ENCODE measurements at places on chromosomes 16 and 17.

DNA sequence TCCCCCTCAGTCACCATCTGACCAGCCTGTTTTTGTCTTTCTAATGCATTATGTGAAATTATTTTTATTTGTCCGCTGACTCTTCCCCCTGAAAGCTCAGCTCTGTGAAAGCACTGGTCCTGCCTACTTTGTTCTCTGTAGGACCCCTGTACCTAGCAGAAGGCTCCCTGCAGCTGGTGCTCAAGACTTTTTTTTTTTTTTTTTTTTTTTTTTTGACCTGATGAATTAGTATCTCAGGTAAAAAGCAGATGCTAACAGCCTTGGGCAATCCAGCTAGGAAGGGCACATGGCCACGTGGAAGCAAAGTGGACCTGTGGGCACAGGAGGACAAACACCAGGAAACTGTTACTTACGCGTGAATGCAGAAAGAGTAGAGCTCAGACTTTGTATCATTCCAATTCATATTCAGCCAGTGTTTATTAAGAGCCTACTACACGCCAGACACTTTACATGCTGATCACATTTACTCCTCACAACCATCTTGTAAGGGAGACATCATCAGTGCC is 629 bp upstream of the UNC119 start:
- no peak for DNase-seq

- DNase-seq, result no peak
These were observed 5.8 kb upstream of the MED13 start for GRCh38 chr17:62070900-62071299.

- DNase-seq, result peak; percentile 82
These were observed 678 bp upstream of the GH1 start for GRCh38 chr17:63919311-63919723.

- no peak for DNase-seq
These were observed 91.7 kb downstream of the SLC39A11 start for GRCh38 chr17:73000832-73001231.

DNA sequence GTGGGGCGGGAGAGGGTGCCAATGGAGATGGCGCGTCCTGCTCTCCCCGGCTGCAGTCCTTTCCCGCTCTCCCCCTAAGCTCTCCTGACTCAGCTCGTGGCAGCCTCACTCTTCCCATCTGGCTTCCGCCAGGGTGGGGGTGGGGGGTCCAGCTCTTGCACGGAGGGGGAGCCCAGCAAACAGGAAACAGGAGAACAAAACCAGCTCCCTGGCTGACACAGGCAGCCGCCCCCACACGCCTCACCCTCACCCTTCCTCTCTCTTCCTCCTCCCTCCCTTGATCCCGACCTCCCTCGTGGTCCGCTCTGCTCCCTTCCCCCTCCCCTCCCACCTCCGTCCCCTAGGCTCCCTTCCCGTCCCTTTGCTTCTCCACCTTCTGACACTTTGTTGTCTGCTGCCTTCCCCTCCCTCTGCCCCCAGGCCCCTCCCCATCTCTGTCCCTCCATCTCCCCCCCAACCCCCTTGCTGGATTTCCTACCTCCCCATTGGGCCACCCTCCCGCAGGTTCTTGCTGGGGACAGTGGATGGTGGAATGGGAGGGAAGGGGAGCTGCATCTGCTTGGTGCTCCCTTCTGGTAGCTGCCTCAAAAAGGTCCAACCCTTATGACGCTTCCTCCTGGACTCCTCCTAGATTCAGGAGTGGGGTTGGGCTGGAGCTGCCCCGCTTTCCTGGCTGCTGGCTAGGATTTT is 23.7 kb downstream of the ARHGAP23 start:
- DNase-seq, result no peak

DNA sequence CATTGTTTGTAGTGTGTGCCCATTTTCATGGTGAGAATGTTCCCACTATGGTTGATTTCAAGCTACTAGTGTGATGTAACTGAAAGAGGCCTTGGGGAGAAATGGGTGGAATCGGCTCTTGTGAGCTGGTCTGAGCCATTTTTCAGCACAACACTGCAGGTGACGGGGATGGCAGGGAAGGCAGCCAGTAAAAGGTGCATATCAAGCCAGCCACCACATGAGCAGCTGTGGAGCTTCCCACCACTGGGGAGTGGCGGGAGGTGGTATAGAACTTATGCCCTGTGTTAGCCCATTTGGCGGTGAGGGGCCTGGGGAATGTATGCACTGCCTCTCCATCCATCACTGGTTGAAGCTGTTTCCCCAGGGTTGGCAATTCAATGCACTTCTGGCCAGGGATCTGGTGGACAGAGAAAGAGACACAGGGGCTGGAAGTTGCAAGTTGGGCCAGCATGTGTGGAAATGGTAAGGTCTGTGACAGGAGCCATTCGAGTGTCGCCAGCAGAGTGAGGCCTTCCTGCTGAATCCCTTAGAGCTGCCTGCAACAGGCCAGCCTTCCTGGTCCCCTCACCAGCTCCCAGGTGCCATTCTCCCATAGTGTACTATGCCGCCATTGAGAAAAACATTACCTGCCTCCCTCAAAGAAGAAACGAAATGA is 31.7 kb upstream of the BRD7 start:
- DNase-seq, result no peak

DNA sequence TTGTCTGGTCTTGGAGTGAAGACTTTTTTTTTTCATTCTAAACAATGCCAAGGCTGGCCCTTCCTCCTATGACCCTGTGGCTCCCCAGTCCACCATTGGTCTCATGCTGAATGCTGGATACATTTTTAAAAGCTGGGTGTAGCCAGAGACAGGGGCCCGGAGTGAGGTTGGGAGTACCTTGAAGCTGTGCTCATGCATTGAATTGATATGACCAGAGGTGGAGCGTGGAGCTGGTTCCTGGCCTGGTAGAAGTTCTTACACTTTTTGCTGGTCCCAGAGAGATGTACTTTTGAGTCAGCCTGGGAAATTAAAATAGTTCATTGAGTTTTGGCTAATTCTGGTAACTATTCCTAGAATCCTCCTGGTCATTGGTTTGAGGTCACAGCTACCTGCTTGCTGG is 83.6 kb downstream of the CMIP start:
- peak; percentile 13 for DNase-seq

GRCh38 chr17:52201767-52202519 is 43.4 kb upstream of the CA10 start:
- DNase-seq, result no peak

DNA sequence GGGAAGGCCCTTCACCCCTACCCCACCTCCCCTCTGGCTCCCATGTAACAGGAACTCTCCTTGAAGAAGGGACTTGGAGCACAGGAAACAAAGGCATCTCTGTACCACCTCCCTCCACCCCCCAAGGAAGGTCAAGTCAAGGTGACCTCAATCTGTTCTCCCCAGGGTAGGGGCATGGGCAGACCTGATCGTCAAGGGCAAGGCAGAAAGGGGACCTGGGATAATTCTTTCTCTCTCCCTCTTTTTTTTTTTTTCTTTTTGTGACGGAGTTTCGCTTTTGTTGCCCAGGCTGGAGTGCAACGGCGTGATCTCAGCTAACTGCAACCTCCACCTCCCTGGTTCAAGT is 4.3 kb upstream of the STAT5A start:
- DNase-seq, result no peak

- DNase-seq, result no peak
These were observed 111.7 kb downstream of the SPECC1 start for GRCh38 chr17:20120836-20121235.

- no peak for DNase-seq
These were observed 278.6 kb upstream of the RPL38 start for GRCh38 chr17:73924909-73925186.

DNA sequence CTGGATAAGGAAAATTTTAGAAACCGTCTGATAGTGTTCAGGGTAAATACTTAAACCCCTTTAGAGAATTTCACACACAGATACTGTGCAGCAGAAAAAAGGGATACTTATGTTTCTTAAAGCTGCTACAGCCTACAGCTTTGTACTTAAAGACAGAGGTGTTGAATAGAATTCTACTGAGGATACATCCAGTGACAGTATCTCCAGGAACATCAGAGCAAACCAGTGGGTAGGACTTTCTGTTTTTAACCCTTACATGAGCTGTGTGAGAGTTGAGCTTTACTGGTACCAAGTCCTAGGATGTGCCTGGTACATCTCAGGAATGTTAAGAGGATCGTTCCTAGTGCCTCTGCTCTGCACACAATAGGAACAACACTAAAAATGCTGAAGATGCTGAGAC is 191.5 kb downstream of the FTO start:
- no peak for DNase-seq

DNA sequence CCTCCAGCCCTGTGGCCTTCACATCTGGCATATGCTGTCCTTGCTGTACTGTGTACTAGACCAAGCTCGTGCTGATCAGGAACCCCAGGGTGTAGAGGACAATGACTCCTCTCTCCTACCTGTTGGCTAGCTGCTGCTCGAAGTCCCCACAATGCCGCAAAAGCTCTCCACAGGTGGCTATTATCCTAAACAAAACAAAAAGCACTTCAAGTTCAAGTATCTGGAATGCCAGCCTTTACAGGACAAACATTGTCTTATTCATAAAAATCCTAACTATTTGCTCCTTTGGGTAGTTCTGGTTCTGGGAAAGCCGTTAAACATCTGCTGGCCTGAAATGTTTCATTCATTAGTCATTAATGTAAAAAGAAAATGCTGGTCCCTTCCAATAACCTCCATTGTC is 42.8 kb downstream of the COG7 start:
- DNase-seq, result no peak

DNA sequence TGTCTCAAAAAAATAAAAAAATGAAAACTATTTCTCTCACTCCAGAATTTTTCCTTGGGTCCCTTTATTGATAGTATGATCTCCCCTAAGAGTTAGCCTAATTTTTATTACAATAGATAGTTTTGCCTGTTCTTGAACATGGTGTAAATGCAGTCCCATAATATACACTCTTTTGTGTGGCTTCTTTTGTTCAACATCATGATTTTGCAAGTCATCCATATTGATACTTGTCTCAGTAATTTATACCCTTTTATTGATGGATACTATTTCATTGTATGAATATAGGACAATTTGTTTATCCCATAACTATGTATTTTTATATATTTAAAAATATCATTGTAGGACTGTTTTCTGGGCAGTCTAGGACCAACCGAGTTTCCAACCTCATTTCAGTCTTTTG is 207.0 kb downstream of the UTP18 start:
- no peak for DNase-seq

GRCh38 chr17:65558683-65559460 is 2.6 kb downstream of the AXIN2 start:
- DNase-seq, result no peak

DNA sequence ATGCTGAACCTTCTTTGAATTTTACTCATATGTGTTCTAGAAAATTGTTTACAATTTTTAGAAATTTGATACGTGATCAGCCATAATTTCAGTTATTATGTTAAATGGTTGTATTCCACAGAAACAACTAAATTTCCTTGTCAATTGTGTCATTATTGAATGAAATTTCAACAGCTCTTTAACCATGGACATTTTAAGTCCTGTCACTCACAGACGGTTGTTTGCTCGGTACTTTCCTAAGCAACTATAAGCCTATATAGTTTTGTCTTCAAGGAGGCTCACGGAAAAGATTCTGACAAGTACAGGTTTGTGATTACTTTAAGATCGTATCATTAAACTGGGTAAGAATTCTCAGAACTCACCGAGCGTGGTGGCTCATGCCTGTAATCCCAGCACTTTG is 31.8 kb downstream of the SLC39A11 start:
- DNase-seq, result no peak

GRCh38 chr17:79169861-79170260 is 95.2 kb downstream of the ENGASE start:
- DNase-seq, result no peak

GRCh38 chr16:89066721-89067120 is 26.9 kb upstream of the ACSF3 start:
- DNase-seq, result no peak

- no peak for DNase-seq
These were observed 4.2 kb downstream of the SNN start for GRCh38 chr16:11672206-11673090.

- DNase-seq, result no peak
These were observed at the start of gene SHISA9 for GRCh38 chr16:12901597-12902461. SHISA9 (plus strand) TSS chr16:12901598.

DNA sequence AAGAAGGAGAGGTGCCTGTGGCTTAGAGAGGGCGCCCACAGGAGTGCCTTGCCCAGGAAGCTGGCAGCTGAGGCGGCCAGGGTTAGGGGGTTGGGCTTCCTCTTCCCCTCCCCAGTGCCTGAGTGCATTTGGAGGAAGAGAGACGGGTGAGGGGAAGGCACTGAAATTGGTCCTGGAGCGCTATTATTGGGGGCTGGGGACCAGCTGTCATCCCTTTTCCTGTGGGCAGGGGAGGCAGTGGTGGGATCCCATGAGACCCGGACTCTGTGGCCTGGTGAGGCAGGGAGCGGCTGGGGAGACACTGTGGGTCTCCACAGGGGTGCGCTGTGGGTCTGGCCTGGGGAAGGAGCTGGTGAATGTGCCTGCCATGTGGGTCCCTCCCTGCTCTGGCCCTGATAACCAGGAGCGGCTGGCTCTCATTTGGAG is 259.7 kb downstream of the SEC14L1 start:
- DNase-seq, result peak; percentile 71

- no peak for DNase-seq
These were observed 38.9 kb downstream of the LMF1 start for GRCh38 chr16:931626-932500.

GRCh38 chr17:21388944-21389343 is 12.8 kb downstream of the KCNJ12 start:
- DNase-seq, result no peak

GRCh38 chr16:55179852-55180585 is 144.0 kb upstream of the IRX6 start:
- DNase-seq, result no peak

- DNase-seq, result no peak
These were observed 171.0 kb downstream of the RBFOX1 start for GRCh38 chr16:7503666-7504065.

- no peak for DNase-seq
These were observed 68.0 kb upstream of the MAF start for GRCh38 chr16:79668502-79668901.

DNA sequence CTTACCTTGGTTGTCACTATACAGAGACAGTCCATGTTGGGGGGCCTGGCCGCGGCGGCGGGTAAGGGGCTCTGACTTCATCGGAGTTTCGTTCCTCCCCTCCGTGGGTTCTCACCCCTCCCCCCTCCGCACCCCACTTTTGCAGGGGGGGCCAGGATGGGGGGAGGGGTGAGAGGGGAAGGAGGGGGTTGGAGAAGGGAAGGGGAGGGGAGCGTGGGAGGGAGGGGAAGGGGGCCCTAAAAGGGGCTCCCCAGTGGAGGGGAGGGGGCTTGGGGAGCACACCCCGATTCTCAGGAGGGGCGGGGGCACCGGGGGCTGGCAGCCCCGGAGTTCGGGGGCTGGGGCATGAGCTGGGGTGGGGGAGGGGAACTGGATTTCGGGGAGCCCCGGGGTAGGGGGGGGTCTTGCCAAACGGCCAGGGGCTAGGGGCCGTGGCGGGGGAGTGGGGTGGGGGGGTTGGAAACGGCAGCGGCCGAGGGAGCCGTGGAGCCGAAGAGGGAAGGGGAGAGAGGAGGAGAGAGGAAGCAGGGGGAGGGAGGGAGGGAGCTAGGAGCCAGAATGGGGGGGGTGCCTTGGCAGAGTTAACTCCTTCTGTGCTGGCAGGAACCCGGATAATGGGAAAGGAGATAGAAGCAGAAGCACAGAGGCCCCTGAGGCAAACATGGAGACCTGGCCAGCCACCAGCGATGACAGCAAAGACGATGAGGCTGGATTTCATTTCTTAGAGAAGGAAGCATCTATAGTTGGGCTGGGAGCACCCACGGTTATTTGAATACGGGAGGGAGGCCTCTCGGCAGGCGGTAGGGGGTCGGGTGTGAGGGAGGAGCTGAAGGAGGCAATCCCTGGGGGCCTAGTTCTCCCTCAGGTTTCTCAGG is 2.3 kb downstream of the DLG4 start:
- DNase-seq, result peak; percentile 56

- no peak for DNase-seq
These were observed 557.4 kb upstream of the ZFHX3 start for GRCh38 chr16:73605309-73605708.

GRCh38 chr17:57433452-57433851 is 177.1 kb downstream of the MSI2 start:
- no peak for DNase-seq
